ENCODE measurements at places on chromosomes 4 and X. TPM values are rescaled to one million over a fixed set of nuclear protein-coding genes. Genes with fewer than 3 reads are reported as not detected.

DNA sequence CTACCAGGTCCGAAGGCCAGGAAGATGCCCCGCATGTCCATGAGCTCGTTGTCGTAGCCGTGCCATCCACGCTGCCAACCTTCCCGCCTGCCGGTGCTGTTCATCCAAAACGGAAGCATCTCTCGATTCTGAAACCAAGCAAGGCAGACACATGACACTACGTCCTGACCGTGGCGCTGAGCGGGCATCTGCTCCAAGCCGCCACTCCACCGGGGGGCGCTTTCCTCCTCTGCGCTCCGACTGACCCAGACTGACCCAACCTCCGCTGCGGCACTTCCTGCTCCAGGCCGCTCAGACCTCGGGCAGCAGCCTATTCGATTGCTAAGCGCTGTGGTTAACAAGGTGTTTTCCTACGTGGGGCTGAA, 120.5 kb downstream of the ENPP6 start:
- H3K36me3 ChIP-seq, result no peaks in the 10 kb centered on the region
- peak overlapping the region; percentile 70 for H3K4me3 ChIP-seq
- peaks cover 15% of the 10 kb centered on the region for H3K27me3 ChIP-seq

Gene ERAS
- total RNA-seq, result not detected

DNA sequence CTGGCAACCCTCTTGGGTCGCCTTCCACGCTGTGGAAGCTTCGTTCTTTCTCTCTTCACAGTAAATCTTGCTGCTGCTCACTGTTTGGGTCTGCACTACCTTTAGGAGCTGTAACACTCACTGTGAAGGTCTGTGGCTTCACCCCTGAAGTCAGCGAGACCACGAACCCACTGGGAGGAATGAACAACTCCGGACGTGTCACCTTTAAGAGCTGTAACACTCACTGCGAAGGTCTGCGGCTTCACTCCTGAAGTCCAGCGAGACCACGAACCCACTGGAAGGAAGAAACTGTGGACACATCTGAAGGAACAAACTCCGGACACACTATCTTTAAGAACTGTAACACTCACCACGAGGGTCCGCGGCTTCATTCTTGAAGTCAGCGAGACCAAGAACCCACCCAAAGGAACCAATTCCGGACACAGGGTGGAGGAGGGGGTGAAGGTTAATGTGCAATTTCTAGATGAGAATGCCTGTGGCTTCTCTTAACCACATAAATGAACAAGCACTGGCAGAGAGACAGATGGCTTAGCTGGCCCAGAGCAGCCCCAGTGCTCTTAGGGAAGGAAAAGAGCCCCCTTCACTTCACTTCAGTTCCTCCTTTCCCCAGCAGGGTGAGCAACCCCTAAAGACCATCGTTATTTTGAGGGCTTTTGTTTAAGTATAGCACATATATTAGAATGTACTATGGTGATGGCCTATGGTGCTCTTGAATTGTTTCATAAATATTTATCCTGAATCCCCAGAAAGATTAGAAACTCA, 73.0 kb downstream of the LUZP4 start:
- H3K27ac ChIP-seq, result no peak overlapping the region
- H3K27me3 ChIP-seq, result no peaks in the 10 kb centered on the region
- no peaks in the 10 kb centered on the region for H3K36me3 ChIP-seq
- no peak overlapping the region for H3K4me3 ChIP-seq

DNA sequence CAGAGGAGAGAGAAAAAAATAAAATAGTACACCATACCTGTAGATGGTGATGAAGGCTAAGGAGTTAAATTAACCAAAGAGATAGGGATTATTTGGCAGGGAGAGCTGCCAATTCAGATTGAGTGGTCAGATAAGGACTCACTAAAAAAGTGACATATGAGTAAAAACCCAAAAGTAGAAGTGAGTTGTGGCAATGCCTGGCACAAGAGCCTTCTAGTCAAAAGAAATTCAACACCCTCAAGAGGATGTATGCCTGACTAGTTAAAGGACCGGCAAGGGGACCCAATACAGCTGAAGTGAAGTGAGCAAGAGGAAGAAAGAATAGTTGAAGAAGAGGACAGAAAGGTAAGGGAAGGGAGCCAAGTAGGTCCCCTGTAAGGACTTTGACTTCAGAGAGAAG, 34.9 kb downstream of the ELF2 start:
- H3K4me1 ChIP-seq, result peaks cover 23% of the 10 kb centered on the region
- H3K27me3 ChIP-seq, result no peaks in the 10 kb centered on the region
- DNase-seq, result no peak
- H3K27ac ChIP-seq, result no peak overlapping the region

Gene MGAT4D
- not detected for total RNA-seq

DNA sequence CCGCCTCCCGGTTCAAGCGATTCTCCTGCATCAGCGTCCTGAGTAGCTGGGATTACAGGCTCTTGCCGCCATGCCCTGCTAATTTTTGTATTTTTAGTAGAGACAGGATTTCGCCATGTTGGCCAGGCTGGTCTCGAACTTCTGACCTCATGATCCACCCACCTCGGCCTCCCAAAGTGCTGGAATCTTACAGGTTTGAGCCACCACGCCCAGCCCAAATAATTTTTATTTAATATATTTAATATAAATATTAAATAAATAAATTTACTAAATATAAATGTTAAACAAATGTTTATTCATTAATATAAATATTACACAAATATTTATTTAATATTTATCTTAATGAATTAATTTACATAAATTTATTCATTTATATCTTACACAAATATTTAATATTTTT, 120.2 kb downstream of the SHOX start:
- no peaks in the 10 kb centered on the region for H3K4me1 ChIP-seq
- no peaks in the 10 kb centered on the region for H3K27me3 ChIP-seq
- H3K27ac ChIP-seq, result no peak overlapping the region

Gene LNX1
- total RNA-seq, result not detected

DNA sequence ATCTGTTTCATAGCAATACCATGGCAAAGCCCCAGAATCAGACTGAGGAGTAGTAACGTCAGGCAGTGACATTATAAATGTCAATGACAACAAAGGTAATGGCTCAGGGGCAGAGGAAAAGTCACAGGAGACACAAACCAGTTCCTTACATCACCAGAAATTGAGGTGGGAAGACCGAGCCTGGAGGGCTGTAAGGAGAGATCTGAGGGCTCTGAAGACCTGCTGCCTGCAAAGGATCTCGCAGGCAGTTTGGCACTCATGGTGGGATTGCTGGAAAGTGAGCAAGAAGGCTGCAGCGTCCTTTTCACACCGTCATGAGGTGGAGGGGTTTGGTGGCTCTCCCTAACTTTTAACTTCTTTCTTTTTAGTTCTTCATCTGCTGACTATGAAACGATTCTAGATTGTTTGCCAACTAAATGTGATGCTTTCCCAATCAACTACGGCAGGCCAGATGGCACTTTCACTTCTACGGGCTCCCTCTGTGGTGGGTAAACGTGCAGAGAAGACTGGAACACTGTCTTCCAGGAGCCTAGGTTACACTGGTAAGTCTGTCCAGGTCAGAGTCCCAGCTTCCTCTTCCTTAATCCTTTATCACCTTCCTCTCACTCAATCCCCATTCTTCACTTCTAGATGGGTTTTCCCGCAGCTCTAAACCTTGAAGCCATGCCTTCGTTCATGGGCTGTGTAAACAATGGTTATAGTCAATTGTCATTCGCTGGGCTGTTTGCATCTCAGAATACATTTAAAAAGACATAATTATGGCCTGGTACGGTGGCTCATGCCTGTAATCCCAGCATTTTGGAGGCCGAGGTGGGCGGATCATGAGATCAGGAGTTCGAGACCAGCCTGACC, 58.2 kb downstream of the TBC1D9 start:
- H3K27me3 ChIP-seq, result peaks cover 4% of the 10 kb centered on the region
- no peaks in the 10 kb centered on the region for H3K4me1 ChIP-seq

DNA sequence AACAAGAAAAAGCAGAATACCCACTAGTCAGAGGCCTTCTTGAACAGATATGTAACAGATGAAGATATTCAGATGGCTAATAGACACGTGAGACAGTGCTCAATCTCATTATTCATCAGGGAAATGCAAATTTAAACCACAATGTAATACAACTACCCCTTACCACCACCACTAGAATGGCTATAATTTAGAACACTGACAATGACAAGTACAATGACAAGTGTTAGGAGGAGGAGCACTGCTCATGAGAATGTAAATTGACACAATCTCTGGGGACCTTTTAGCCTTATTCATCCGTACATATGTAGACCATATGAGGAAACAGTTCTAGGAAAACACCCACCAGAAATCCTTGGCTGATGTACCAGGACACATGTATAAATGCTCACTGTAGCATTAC, 13.1 kb downstream of the ZNF81 start:
- H3K27me3 ChIP-seq, result no peaks in the 10 kb centered on the region

DNA sequence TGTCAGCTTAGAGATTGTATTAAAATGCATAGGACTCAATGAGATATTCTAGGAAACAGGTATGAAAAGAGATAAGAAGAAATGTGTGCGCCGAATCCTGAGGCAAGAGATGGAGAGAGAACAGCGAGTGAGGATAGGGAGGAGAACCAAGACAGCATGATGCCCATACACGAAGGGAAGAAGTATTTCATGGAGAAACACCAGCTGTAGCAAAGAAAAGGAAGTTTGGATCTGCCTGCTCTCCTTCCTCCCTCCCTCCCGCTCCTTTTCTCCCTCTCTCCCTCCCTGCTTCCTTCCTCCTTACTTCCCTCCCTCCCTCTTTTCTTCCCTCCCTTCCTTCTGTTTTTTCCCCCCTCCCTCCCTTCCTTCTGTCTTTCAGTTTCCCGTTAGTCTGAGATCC, 318.6 kb upstream of the TAPT1 start:
- no peaks in the 10 kb centered on the region for H3K27me3 ChIP-seq
- H3K4me3 ChIP-seq, result no peak overlapping the region
- H3K27ac ChIP-seq, result no peak overlapping the region
- no peaks in the 10 kb centered on the region for H3K4me1 ChIP-seq
- DNase-seq, result no peak

Gene GAB3
- 3.6 TPM for total RNA-seq

- H3K4me3 ChIP-seq, result peak overlapping the region; percentile 86
- no peak overlapping the region for H3K27ac ChIP-seq
- peaks cover 58% of the 10 kb centered on the region for H3K27me3 ChIP-seq
- H3K36me3 ChIP-seq, result no peaks in the 10 kb centered on the region
- peaks cover 14% of the 10 kb centered on the region for H3K4me1 ChIP-seq
Measured at GRCh38 chr4:95549246-95550114, 707 bp upstream of the UNC5C start.

DNA sequence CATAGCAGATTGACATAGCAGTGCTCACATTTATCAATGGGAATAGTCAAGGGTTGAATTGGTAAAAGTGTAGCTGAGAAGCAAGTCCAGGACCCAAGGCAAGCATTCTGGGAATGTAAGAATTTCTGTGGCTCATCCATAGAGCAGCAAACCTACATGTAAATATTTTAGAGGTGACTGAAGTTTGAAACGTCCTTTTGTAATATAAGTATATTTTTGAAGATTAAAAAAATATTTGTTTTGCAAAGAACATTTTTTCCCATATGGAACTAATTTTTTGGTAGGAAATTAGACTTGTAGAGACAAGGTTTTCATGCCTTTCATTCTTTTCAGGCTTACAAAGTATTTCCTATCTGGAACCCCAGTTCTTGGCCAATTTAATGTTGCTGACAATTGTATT, 104.0 kb downstream of the TEX13A start:
- H3K4me1 ChIP-seq, result no peaks in the 10 kb centered on the region
- no peak for DNase-seq
- no peak overlapping the region for H3K4me3 ChIP-seq
- no peak overlapping the region for H3K27ac ChIP-seq
- no peaks in the 10 kb centered on the region for H3K36me3 ChIP-seq
- no peaks in the 10 kb centered on the region for H3K27me3 ChIP-seq

DNA sequence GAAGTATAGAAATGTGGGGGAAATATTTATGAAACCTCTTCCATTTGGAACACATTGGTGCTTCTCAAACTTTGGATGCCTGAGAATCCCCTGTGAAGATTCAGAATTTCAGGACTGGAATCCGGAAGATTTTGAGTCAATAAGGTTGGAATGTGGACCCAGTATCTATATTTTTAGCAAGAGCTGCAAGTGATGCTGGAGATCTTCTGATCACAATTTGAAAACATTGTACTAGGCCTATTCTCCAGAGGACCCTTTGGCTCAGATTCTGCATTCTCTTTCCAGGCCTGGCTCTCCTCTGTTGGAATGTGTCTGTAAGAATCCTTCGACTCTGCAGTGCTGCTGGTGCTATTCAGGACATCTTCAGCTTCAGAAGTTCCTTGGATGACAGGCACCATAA, 2.4 kb upstream of the PKD2 start:
- peaks cover 13% of the 10 kb centered on the region for H3K4me1 ChIP-seq
- no peak overlapping the region for H3K4me3 ChIP-seq
- no peak for DNase-seq
- peaks cover 33% of the 10 kb centered on the region for H3K27me3 ChIP-seq
- peaks cover 5% of the 10 kb centered on the region for H3K36me3 ChIP-seq
- no peak overlapping the region for H3K27ac ChIP-seq

DNA sequence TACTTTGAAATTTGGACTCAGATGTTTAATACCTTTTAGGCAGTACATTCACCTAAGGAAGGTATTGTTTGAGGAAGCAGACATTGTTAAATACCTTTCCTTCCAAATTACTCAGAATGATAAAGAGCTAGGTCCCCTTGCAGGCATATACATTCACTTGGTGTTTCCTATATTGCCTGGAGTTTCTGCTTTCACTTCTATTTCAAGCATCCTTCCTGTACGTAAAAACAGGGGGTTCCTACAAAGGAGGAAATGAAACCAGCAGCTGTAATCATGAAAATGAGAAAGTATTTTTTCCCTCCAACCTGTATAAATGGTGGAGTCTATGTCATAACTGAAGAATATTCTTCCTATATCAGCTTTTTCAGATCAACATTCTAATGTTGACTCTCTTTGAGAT, 90.4 kb upstream of the RASGEF1B start:
- peaks cover 9% of the 10 kb centered on the region for H3K4me1 ChIP-seq
- no peak overlapping the region for H3K27ac ChIP-seq
- H3K27me3 ChIP-seq, result no peaks in the 10 kb centered on the region
- peak; percentile 64 for DNase-seq

DNA sequence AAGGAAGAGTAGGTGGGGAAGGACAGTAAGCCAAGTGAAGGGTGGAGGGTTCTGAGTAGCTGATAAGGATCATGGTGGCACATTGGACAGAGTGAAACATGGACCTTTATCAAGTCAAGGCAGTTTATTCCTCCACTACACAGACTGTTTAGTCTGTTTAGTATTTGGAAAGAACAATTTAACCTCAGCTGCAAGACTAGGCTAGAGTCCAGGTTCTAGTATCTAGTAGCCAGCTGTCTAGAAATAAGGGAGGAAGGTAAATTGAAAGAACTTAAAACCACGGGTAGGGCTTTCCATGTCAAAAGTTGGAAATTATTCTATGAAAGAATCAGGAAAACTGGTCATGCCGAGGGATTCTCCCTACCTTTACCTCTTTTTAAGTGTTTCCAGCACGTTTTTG, 140.1 kb upstream of the MED14 start:
- DNase-seq, result no peak
- H3K27ac ChIP-seq, result no peak overlapping the region
- peaks cover 2% of the 10 kb centered on the region for H3K4me1 ChIP-seq
- no peaks in the 10 kb centered on the region for H3K27me3 ChIP-seq
- no peaks in the 10 kb centered on the region for H3K36me3 ChIP-seq
- no peak overlapping the region for H3K4me3 ChIP-seq

GRCh38 chr4:1489639-1489995, 83.4 kb upstream of the NKX1-1 start:
- no peaks in the 10 kb centered on the region for H3K27me3 ChIP-seq
- H3K27ac ChIP-seq, result no peak overlapping the region
- H3K36me3 ChIP-seq, result no peaks in the 10 kb centered on the region
- H3K4me3 ChIP-seq, result no peak overlapping the region
- DNase-seq, result no peak

- no peak overlapping the region for H3K4me3 ChIP-seq
- no peaks in the 10 kb centered on the region for H3K36me3 ChIP-seq
- peaks cover 18% of the 10 kb centered on the region for H3K27me3 ChIP-seq
- no peak for DNase-seq
- no peaks in the 10 kb centered on the region for H3K4me1 ChIP-seq
- H3K27ac ChIP-seq, result no peak overlapping the region
Measured at GRCh38 chr4:109207061-109207460, 95.4 kb downstream of the COL25A1 start.

Gene JADE3
- 1.6 TPM for total RNA-seq

Data from activated CD4-positive, alpha-beta T cell treated with anti-CD3 and anti-CD28 coated beads, Interleukin-2, amount 10 ng/mL, durations not matched to agents 24 days and 14 days (primary cell).